ENCODE measurements at places on chromosomes 4 and X. TPM values are rescaled to one million over a fixed set of nuclear protein-coding genes. Genes with fewer than 3 reads are reported as not detected.

- no peak for DNase-seq
These were observed 1.6 kb upstream of the LRAT start for GRCh38 chr4:154741922-154742850.

DNA sequence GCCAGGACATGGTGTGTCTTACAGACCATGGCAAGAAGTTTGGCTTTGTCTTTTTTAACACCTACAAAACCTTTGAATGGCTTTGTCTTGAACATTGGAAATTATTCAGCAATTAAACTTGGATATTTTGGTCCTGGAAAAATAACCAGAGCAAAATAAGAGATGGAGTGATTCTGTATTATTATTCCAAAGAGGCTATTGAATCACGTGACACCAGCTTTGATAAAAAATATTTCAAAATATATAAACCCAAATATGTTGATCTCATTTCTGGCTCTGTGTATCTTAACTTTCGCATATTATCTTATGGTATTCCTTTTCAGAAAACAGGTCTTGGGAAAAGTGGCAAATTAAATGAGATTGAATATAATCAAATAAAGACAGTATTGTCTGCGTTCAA, 32.6 kb upstream of the GIMD1 start:
- DNase-seq, result no peak

- DNase-seq, result no peak
These were observed 9.3 kb downstream of the DIPK2B start for GRCh38 chrX:45191383-45191782.

DNA sequence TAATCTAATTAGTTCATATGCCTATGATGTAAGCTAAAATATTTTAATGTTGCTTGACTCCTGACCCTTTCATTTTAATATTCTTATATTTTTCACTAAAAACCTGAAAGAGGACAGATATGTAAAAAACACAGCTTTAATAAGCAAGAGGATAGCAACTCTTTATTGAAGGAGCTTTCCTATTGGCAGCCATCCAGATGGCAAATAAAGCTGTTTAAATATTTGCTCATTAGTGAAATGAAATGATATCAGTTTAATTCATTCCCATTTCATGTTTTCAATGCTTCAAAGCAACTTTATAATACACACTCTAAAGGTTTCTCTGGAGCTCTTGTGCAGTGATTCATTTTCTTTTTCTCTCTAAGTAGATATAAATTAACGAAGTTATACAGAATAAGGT, 473.4 kb downstream of the PCDH7 start:
- no peak for DNase-seq

- DNase-seq, result no peak
These were observed 22.8 kb downstream of the FRAS1 start for GRCh38 chr4:78079726-78080430.

DNA sequence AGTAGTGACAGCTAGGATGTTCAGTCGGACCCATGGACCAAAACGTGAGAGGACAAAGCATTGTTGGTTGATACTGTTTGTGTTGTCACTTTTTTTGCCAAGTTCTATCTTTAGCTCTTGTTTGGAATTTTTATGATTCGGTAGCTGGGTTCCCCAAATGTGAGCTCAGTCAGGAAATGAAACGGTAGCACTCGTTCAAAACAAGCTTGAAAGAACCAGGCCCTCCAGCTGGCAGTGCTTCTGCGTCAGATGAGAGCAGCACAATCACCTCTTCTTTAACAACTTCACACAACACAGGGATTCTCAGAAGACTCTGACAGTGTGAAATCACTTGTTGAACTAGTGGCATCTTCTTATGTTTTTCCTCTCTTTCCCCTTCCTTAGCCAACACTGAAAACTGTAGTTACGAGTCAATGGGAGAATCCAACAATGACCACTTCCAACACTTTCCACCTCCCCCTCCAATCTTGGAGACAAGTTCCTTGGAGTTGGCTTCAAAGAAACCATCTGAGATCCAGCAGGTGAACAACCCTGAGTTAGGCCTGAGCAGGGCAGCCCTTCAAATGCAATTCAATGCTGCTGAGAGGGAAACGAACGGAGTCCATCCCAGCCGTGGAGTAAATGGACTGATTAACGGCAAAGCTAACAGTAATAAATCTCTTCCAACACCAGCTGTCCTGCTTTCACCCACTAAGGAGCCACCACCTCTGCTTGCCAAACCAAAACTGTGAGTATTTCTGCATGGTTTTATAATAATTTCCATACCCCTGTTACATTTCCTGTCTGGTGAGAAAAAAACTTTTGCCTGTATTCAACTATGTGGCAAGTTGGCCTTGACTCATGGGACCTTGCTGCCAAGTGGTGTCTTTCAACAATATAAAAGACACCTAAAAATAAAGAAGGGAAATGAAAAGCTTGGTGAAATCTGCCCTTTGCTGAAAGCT, 214.6 kb downstream of the PALLD start:
- DNase-seq, result no peak

Gene MSANTD1
- not detected for total RNA-seq

Gene PITX2
- total RNA-seq, result 1.8 TPM

Data from SK-MEL-5 (cell line).